ENCODE measurements at places on chromosomes 5 and 9.

DNA sequence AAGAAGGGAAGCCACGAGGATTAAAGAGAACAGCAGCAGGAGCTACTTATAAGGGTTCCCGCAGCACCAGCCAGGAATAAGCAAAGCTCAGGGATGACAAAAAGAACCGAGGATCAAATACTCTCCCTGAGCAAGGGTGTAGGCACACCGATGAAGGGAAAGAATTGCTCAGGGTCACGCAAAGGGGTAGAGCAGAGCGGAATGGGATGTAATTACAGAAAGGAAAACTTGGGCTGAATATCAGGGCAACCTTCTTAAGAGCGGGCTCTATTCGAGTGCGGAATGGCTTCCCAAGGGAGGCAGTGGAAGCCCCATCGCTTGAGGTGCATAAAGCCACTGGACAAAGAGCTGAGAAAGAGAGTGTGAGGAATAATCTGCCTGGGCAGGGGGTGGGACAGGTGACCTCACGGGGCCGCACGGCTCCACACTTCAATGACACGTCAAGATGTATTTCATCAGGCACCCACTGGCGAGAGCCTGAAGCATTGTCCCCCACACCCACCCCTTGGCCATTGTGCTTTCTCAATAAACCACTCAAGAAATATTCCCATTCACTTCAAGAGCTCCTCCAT lies 162.2 kb downstream of the EBF1 start:
- no peak for DNase-seq

GRCh38 chr5:167460449-167461020 lies 830.9 kb upstream of the WWC1 start:
- no peak for DNase-seq

DNA sequence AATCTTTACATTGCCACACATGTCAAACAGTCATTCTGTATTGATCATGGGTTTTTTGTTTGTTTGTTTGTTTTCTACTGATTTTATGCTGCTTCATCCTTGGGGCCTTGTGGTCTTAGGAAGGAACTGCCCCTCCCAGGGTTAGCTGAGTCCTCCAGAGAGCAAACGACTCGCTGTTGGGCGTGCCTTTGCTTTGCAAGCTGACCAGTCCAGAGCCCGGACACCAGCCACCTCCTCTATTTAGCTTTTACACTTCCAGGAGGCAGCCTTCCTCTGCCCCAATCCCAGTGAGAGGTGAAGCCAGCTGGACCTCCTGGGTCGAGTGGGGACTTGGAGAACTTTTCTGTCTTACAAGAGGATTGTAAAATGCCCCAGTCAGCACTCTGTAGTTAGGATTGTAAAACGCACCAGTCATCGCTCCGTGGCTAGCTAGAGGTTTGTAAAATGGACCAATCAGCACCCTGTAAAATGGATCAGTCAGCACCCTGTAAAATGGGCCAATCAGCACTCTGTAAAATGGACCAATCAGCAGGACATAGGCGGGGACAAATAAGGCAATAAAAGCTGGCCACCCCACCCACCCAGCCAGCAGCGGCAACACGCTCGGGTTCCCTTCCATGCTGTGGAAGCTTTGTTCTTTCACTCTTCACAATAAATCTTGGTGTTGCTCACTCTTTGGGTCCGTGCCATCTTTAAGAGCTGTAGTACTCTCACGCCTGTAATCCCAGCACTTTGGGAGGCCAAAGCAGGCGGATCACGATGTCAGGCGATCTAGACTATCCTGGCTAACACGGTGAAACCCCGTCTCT lies 154.4 kb downstream of the ERCC6L2 start:
- DNase-seq = no peak

DNA sequence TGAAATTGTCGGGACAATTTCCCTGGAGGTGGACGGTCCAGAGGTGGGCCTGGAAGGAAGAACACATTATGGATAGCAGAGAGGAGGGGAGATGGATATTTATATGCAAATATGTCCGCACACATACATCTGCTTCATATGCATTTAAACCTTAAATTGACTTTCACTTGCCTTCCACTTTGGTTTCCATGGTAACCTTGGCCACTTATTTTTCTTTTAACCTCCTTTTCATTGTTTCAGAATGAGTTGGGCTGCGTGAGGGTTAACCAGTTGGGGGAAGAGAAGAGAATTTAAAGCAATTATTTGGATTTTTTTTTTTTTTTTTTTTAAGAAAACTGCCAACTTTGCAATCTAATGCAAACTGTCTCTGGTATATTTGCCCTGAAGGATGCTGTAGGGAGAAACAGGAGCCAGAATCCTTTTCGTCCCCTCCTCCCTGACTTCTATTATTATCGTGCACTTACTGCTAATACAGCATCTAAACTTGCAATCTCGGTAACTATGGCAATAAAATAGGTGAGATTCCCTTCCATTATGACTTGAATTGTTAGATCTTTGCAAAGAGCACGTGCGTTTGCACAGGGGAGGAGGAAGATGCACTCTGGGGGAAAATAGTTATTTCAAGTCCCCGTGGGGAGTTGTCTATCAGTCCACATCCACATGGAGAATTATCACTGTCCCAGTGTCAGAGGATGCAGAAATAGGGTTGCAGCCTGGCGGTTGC lies 35.6 kb downstream of the TLR4 start:
- DNase-seq = no peak

- no peak for DNase-seq
These were observed 383.7 kb downstream of the TLE1 start for GRCh38 chr9:81305561-81306182.

DNA sequence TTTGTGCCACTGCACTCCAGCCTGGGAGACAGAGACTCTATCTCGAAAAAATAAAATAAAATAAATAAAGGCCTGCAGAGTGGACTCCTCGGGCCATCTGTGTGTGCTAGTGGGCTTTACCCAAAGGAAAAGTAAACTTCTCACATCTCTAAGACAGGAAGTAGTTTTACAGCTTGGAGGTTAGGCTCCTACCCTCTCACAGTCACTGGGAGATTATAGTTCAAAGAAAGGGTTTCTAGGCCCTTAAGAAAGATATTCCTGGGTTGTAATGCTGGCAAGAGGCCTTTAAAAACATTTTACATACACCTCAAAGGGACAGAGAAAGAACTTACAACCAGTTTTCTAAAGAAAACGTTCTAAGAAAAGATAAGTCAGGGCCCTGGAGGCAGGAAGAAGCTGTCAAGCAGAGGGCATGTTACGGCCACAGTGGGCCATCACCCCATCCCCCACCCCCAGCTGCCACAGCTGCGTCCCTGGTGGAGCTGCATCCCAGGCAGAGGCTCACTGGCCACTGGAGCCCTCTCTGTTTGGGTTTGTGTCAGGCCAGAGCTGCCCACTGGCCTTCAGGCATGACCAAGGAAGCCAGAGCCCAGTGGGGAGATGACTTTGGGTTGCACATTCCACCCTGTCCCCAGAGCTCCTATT lies 78.1 kb upstream of the CDK20 start:
- DNase-seq = no peak

- no peak for DNase-seq
These were observed 13.4 kb downstream of the CEP72 start for GRCh38 chr5:625516-625915.

GRCh38 chr9:124272118-124272517 lies 14.4 kb downstream of the NEK6 start:
- no peak for DNase-seq

DNA sequence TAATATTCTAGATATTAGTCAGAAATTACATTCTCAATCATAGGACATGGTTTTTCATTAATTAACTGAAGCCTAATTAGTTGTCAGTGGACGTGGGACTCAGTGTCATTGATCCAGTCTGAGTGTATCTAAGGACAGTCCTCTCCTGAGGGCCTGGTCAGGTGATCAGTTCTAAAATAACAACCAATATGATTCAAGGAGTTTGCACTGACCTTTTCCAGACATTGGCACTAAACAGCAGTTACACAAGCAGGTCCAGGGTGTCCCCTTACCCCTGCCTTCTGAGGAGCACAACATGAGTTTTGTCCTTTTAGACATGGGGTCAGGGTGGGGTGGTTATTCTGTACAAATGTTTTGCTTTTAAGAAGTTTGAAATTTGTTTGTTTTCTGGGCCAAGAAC lies 97.8 kb downstream of the CMYA5 start:
- no peak for DNase-seq

- no peak for DNase-seq
These were observed 17.0 kb downstream of the PBX3 start for GRCh38 chr9:125764198-125764597.

GRCh38 chr5:171162596-171162995 lies 146.5 kb upstream of the TLX3 start:
- no peak for DNase-seq

- DNase-seq = peak; percentile 24
These were observed 17.2 kb downstream of the C5orf63 start for GRCh38 chr5:127055880-127056653.

- DNase-seq = peak; percentile 80
These were observed 13.1 kb downstream of the GPRIN1 start for GRCh38 chr5:176596689-176597416.

DNA sequence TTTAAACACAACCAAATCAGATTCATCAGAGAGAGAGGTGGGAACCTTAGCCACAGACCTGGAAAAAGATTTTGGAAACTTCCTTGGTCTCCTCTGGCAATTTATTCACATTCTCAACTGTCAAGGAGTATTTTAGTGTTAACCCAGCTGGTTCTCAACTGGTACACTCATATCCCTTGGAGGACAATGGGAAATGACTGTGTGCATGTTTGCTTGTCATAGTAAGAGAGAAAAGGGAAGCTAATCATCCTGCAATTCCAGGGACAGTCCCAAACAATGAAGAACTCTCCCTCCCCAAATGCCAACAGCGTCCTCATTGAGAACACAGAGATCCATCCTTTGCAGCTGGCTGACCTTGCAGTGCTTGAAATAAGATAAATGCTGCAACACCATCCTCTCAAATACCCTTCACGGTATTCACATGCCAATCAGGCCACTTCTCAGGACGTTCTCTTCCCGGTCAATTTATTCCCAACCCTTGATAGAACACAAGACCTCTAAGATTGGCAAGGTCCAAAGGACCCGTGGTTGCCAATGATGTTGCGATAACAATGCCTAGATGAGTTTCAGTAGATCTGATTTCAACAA lies 75.5 kb downstream of the EPB41L4B start:
- DNase-seq = no peak

- no peak for DNase-seq
These were observed 8.6 kb downstream of the SPINK4 start for GRCh38 chr9:33248606-33249005.

GRCh38 chr9:124797343-124798103 lies 20.6 kb downstream of the OLFML2A start:
- no peak for DNase-seq

GRCh38 chr9:98396656-98397055 lies 141.2 kb upstream of the TBC1D2 start:
- DNase-seq = no peak

GRCh38 chr9:1994180-1994579 lies 21.0 kb upstream of the SMARCA2 start:
- peak; percentile 23 for DNase-seq

GRCh38 chr5:65927503-65928321 lies 1.3 kb downstream of the ERBIN start:
- DNase-seq = peak; percentile 59

GRCh38 chr9:110183208-110184145 lies 24.5 kb downstream of the C9orf152 start:
- DNase-seq = peak; percentile 72

GRCh38 chr9:117677572-117677971 lies 26.6 kb upstream of the TLR4 start:
- DNase-seq = peak; percentile 5

- DNase-seq = no peak
These were observed 27.7 kb upstream of the GGTA1 start for GRCh38 chr9:121527371-121527770.

- no peak for DNase-seq
These were observed 5.8 kb downstream of the ADAMTS16 start for GRCh38 chr5:5145651-5146529.

DNA sequence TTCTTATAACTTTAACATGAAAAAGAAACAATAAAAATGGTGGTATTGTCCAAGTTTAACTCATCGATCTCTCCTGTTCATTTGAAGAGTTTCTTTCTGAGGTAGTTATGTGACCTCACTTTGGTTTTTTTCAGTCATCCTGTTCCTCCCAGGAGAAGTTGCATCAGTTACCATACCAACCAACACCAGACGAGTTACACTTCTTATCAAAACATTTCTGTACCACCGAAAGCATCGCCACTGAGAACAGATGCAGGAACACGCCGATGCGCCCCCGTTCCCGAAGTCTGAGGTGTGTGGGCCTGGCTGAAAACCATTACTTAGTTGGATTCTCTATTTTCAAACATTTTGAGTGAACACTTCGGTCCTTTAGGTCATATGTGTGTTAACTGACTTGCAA lies 96.3 kb downstream of the CD180 start:
- no peak for DNase-seq

- no peak for DNase-seq
These were observed 102.0 kb downstream of the TRIM32 start for GRCh38 chr9:116789081-116789480.

DNA sequence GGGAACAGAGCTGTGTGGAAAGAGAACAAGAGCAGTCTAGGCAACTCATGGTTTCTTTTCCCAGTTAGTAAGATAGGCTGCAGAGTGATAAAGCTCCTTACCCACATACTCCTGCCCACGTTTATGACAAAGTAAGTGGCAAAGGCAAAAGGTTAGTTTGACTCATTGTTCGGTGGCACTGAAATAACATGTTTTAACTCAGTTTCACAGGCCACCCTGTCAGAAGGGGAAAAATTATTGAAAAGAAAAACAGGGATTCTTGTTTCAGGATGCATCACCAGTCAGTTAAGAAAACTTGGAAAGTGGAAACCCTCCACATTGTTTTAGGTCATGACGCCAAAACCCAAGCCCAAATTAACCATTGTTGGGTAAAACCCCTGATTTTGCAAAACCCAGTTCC lies 22.3 kb upstream of the DAB2 start:
- no peak for DNase-seq

DNA sequence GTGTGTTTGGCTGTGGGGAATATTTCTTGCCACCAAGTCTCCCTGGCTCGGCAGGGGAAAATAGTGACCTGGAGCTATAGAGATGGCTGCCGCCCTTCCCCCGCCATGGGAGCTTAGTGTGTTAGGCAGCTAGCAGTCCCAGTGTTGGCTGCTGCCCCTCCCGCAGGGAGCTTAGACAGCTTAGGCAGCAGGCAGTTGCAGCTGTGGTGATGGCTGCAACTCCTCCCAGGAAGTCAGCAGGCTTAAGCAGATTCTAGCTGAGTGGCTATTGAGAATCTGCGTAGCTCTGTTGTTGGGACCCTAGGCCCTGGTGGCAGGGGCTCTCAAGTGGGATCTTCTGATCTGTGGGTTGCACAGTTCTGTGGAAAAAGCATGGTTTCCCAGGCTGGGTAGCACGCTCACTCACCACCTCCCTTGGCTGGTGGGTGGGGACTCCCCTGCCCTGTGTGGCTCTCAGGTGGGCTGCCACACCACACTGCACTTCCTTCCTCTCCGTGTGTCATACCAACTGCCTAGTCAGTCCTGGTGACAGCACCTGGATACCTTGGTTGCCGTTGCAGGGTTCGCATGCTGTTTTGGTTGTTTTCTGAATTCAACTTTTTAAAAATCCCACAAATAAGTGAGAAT lies 9.3 kb downstream of the OR1N2 start:
- no peak for DNase-seq
